ENCODE measurements at places on chromosomes 1 and 21.

DNA sequence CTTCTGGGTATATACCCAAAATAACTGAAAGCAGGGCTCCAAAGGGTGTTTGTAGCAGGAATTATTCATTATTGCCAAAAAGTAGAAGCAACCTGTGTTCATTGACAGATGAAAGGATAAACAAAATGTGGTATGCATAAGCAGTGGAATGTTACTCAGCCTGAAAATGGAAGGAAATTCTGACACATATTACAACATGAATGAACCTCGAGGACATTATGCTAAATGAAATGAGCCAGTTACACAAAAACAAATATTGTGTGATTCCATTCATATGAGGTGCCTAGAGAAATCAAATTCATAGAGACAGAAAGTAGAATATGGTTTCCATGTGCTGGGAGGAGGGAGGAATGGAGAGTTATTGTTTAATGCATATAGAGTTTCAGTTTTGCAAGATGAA lies 86.3 kb upstream of the ARTN start:
- DNase-seq, result no peak

DNA sequence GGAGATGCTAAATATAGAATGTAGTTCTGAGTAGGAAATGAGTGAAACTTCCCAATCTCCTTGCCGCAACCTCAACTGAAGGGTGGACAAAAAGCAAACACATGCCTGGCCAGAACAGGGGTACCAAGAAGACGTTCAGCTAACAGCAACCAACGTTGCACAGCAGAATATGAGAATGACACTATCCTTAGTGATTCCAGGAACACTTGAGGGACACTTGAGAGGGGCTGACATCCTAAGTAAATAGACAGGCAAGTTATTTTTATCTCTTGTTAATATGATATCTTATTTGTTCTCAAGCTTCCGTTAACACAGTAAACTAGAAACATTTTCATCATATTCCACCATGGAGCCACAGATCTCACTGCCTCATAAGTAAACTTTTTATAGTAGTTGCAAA lies 908 bp downstream of the KRTAP19-1 start:
- no peak for DNase-seq

GRCh38 chr1:229408458-229409037 lies 25.3 kb downstream of the ACTA1 start:
- DNase-seq, result no peak

DNA sequence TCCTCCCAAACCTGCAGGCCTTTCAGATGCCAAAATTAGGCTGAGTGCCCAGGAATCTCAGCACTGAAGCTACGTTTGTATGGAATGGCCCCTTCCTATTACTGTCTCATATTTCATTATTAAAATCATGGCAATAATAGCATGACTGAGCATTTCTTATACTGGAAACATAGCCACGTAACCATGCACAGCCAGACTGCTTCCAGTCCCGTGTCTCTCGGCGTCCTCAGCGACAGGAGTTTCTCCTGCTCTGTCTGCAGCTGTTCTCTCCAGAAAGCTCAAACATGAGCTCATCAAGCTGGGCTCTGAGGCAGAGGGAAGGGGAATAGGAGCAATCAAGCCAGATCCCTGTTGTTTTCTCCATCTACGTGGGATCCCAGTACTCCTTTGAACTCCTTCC lies 104.0 kb downstream of the CDC7 start:
- DNase-seq, result no peak

- no peak for DNase-seq
These were observed 97.9 kb downstream of the CSMD2 start for GRCh38 chr1:34066981-34067603.

GRCh38 chr1:109274533-109275476 lies 8.1 kb downstream of the PSRC1 start:
- DNase-seq, result no peak

Data from stimulated activated CD4-positive, alpha-beta T cell treated with anti-CD3 and anti-CD28 coated beads, TNF-alpha, amount 100 ng/mL, for 4 hours (primary cell).